B cell (primary cell): ENCODE measurements at places on chromosomes 5 and 9. TPM values are rescaled to one million over a fixed set of nuclear protein-coding genes. Genes with fewer than 3 reads are reported as not detected.

- no peak overlapping the region for H3K4me3 ChIP-seq
- H3K27ac ChIP-seq = no peak overlapping the region
- H3K36me3 ChIP-seq = peaks cover 3% of the 10 kb centered on the region
- H3K27me3 ChIP-seq = no peaks in the 10 kb centered on the region
- DNase-seq = no peak
These were observed 21.4 kb upstream of the LTC4S start for GRCh38 chr5:179772351-179772750.

- no peak overlapping the region for H3K27ac ChIP-seq
- peaks cover 6% of the 10 kb centered on the region for H3K36me3 ChIP-seq
- DNase-seq = no peak
These were observed 39.3 kb downstream of the UBE2D2 start for GRCh38 chr5:139600336-139600949.

GRCh38 chr9:14170973-14171596 lies 142.9 kb downstream of the NFIB start:
- no peaks in the 10 kb centered on the region for H3K36me3 ChIP-seq
- no peaks in the 10 kb centered on the region for H3K27me3 ChIP-seq
- DNase-seq = no peak
- H3K4me3 ChIP-seq = no peak overlapping the region
- H3K4me1 ChIP-seq = no peaks in the 10 kb centered on the region

- peaks cover 12% of the 10 kb centered on the region for H3K4me1 ChIP-seq
- DNase-seq = peak; percentile 40
- no peaks in the 10 kb centered on the region for H3K36me3 ChIP-seq
These were observed 32.9 kb upstream of the MAN2A1 start for GRCh38 chr5:109656829-109657228.

DNA sequence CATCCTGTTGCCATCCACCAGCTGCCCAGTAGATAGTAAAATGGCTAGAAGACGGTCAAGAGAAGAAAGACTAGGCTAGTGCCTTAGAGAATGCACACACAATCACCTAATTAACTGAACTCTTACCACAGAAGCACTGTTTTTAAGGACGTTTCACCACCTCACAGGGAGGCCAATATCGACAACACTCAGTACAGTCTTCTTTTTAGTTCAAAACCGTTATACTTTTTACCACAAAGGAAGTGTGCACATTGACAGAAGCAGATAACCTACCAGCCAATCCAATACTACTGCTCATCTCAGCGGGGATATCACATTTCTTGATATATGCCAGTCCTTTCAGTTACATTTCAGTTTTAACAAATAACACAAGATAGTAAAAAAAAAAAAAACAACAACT lies 122.3 kb downstream of the GNAQ start:
- H3K27me3 ChIP-seq = no peaks in the 10 kb centered on the region
- H3K4me1 ChIP-seq = peaks cover 5% of the 10 kb centered on the region

- peaks cover 59% of the 10 kb centered on the region for H3K4me1 ChIP-seq
- no peaks in the 10 kb centered on the region for H3K27me3 ChIP-seq
- peak overlapping the region; percentile 24 for H3K27ac ChIP-seq
These were observed 7.4 kb upstream of the CCDC187 start for GRCh38 chr9:136311051-136312008.

DNA sequence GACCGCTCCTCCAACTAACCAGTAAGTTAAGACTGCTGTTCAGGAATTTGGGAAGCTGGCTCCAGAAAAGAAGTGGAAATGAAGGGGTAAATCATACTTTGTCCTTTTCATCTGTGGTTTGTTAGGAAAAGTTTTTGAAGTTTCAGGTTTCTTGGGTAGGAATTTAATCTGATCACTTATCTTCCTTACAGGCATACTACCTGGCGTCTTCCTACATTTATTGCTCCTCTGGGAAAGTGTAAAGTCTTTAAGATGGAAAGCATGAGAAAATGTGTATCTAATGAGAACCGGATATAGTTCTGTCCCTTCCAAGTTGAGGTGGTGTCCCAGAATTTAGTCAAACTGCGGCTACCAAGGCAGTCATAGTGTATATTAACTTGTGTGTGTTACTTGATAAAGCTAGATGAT lies 1.3 kb downstream of the RASA1 start:
- H3K4me3 ChIP-seq = peak overlapping the region; percentile 91
- peaks cover 7% of the 10 kb centered on the region for H3K36me3 ChIP-seq
- DNase-seq = peak; percentile 16
- peaks cover 16% of the 10 kb centered on the region for H3K4me1 ChIP-seq
- H3K27me3 ChIP-seq = no peaks in the 10 kb centered on the region

DNA sequence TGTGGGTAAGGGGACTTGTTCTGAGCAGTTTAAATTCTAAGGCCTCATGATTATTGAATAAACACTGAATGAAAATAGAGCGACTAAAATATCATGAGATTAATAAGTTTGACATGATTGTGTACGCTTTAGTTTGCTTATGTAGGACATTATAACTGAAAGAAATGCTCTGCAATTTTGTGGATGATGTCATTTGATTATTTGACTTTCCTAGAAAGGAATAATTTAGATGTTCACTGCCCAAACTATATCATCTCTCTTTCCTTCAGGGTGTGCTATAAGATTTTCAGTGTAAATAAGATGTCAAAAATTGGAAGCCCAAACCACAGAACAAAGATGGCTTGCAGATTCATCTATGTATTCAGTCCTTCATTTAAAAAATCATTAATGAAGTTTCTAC lies 115.7 kb upstream of the MTAP start:
- no peak overlapping the region for H3K27ac ChIP-seq
- H3K27me3 ChIP-seq = no peaks in the 10 kb centered on the region
- no peak overlapping the region for H3K4me3 ChIP-seq
- H3K36me3 ChIP-seq = no peaks in the 10 kb centered on the region
- DNase-seq = no peak

- no peak overlapping the region for H3K4me3 ChIP-seq
- H3K4me1 ChIP-seq = no peaks in the 10 kb centered on the region
- no peaks in the 10 kb centered on the region for H3K27me3 ChIP-seq
- H3K27ac ChIP-seq = no peak overlapping the region
- no peak for DNase-seq
These were observed 41.6 kb downstream of the MYO10 start for GRCh38 chr5:16894236-16895057.

- H3K27ac ChIP-seq = no peak overlapping the region
- no peak overlapping the region for H3K4me3 ChIP-seq
- peak; percentile 90 for DNase-seq
- H3K36me3 ChIP-seq = no peaks in the 10 kb centered on the region
These were observed 497.6 kb downstream of the GADD45G start for GRCh38 chr9:90102292-90102901.

- no peak overlapping the region for H3K27ac ChIP-seq
- DNase-seq = no peak
- H3K36me3 ChIP-seq = no peaks in the 10 kb centered on the region
- H3K4me3 ChIP-seq = no peak overlapping the region
These were observed 139.8 kb downstream of the GAS1 start for GRCh38 chr9:86807367-86807976.

GRCh38 chr9:107243742-107244141 lies 39.3 kb upstream of the RAD23B start:
- no peaks in the 10 kb centered on the region for H3K36me3 ChIP-seq
- H3K27ac ChIP-seq = no peak overlapping the region
- no peaks in the 10 kb centered on the region for H3K4me1 ChIP-seq
- DNase-seq = no peak
- H3K4me3 ChIP-seq = no peak overlapping the region

DNA sequence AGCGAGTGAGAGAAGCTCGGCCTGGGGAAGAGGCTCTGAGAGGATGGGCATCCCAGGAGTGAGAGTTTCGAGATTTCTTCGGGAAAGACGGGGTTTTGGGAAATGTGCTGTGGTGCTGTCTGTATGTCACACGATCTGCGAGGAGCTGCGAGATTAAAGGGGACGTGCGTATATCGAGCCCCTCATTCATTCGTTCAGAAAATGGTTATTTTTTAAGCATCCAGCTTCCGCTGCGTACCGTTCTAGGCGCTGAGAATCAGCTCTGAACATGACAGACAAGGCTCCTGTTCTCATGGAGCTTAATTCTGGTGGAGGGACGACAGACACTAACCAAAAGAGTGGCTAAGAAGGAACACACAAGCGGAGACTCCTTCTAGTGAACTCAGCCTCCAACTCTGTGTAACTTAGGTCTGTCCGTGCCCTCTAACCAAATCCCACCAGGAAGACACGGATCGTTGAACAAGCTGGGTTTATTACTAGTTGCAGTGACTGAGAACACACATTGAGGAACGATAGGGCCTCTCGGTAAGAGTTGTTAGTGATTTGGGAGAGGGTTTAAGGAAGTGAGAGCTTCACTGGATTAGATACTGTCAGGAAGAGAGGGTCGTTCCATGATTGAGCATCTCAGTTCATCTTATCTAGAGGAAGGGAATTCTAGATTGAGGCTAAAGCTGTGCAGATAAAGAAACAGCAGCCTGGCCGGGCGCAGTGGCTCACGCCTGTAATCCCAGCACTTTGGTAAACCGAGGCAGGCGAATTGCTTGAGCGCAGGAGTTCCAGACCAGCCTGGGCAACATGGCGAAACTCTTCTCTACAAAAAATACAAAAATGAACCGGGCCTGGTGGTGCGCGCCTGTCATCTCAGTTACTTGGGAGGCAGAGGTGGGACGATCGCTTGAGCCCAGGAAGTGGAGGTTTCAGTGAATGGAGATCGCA lies 1.0 kb upstream of the FBXW11 start:
- no peaks in the 10 kb centered on the region for H3K27me3 ChIP-seq
- peaks cover 35% of the 10 kb centered on the region for H3K4me1 ChIP-seq
- H3K27ac ChIP-seq = peak overlapping the region; percentile 97

- no peak overlapping the region for H3K27ac ChIP-seq
- H3K27me3 ChIP-seq = no peaks in the 10 kb centered on the region
- no peak for DNase-seq
- H3K36me3 ChIP-seq = no peaks in the 10 kb centered on the region
These were observed 106.4 kb downstream of the COL5A1 start for GRCh38 chr9:134747951-134748489.

DNA sequence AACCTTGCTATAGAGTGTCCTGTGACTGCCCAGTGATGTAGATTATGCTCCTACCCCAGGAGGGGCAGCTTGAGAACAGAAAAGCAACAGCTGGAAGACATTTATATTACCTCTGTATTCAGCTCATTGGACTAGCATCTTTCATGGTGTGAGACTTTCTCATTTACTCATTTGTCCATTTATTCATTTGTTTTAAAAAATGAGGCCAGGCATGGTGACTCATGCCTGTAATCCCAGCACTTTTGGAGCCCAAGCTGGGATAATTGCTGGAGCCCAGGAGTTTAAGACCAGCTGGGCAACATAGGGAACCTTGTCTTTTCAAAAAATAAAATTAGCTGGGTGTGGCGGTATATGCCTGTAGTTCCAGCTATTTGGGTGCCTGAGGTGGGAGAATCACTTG lies 130.0 kb upstream of the LHFPL2 start:
- H3K36me3 ChIP-seq = no peaks in the 10 kb centered on the region
- DNase-seq = no peak
- no peak overlapping the region for H3K27ac ChIP-seq

- DNase-seq = no peak
- no peaks in the 10 kb centered on the region for H3K36me3 ChIP-seq
- no peaks in the 10 kb centered on the region for H3K27me3 ChIP-seq
These were observed 74.7 kb downstream of the THBS4 start for GRCh38 chr5:80109646-80110478.

- DNase-seq = no peak
- no peaks in the 10 kb centered on the region for H3K36me3 ChIP-seq
- peaks cover 25% of the 10 kb centered on the region for H3K27me3 ChIP-seq
These were observed 15.3 kb upstream of the MED10 start for GRCh38 chr5:6393596-6394194.

DNA sequence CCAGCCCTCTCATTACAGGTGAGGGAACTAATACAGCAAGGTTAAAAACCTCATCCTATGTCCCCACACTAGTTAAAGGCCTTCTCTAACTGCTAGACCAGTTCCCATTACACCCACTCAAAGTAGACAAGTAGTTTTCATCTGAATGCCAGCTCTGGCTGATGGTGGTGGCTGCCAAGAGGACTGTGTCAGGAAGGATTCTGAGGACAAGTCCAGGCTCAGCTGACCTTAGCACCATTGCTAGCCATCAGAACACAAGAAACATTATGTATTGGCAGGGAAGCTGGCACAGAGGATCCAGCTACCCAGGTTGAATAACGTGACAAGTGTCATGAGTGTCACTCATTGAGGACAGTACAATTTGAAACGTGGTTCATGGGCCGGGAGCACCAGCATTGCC lies 163.4 kb downstream of the HSD17B3 start:
- H3K36me3 ChIP-seq = no peaks in the 10 kb centered on the region
- H3K4me3 ChIP-seq = no peak overlapping the region

DNA sequence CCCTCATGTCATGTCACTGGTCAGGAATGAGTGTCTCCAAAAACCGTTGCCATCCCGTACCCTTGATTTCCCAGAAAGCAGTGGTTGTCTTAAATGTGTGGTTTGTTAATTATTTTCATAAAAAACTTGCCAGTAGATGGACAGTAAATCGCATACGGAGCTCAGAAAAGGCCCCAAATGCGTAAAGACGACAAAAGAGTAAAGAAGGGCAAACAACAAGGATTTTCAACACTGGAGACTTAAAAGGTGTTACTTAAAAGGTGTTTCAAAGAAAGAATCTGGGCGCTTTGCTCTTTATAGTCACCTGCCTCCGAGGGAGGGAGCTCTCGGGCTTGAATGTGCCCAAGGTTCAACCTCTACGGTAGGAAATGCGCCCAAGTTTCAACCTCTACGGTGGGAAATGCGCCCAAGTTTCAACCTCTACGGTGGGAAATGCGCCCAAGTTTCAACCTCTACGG lies 734 bp downstream of the KIF27 start:
- peaks cover 17% of the 10 kb centered on the region for H3K4me1 ChIP-seq
- H3K36me3 ChIP-seq = no peaks in the 10 kb centered on the region
- H3K27me3 ChIP-seq = no peaks in the 10 kb centered on the region
- DNase-seq = no peak
- peak overlapping the region; percentile 84 for H3K27ac ChIP-seq

- no peaks in the 10 kb centered on the region for H3K4me1 ChIP-seq
- H3K4me3 ChIP-seq = no peak overlapping the region
- H3K27ac ChIP-seq = no peak overlapping the region
- DNase-seq = no peak
These were observed 103.8 kb upstream of the SLC1A3 start for GRCh38 chr5:36502608-36503007.

GRCh38 chr9:93857528-93857927 lies 97.6 kb downstream of the BARX1 start:
- no peak for DNase-seq
- no peak overlapping the region for H3K27ac ChIP-seq
- no peak overlapping the region for H3K4me3 ChIP-seq
- no peaks in the 10 kb centered on the region for H3K4me1 ChIP-seq
- no peaks in the 10 kb centered on the region for H3K36me3 ChIP-seq

GRCh38 chr9:113695440-113695851 lies 180.7 kb upstream of the ZNF618 start:
- H3K27ac ChIP-seq = no peak overlapping the region
- no peak overlapping the region for H3K4me3 ChIP-seq
- no peaks in the 10 kb centered on the region for H3K36me3 ChIP-seq
- no peak for DNase-seq
- H3K4me1 ChIP-seq = no peaks in the 10 kb centered on the region
- H3K27me3 ChIP-seq = peaks cover 2% of the 10 kb centered on the region

GRCh38 chr9:113844466-113844865 lies 31.6 kb upstream of the ZNF618 start:
- no peaks in the 10 kb centered on the region for H3K4me1 ChIP-seq
- no peak overlapping the region for H3K4me3 ChIP-seq
- H3K27me3 ChIP-seq = no peaks in the 10 kb centered on the region
- no peaks in the 10 kb centered on the region for H3K36me3 ChIP-seq
- DNase-seq = no peak

The ACOT12 gene
- total RNA-seq = not detected in 2 replicates

The DMRT3 gene
- not detected in 2 replicates for total RNA-seq

The ATG10 gene
- 9.8 and 11.6 TPM in 2 replicates for total RNA-seq

The DELE1 gene
- 124 and 134 TPM in 2 replicates for total RNA-seq

The SLC46A2 gene
- not detected in 2 replicates for total RNA-seq

The MYORG gene
- 0.37 and 0.49 TPM in 2 replicates for total RNA-seq

The TCF7 gene
- 58.8 and 61.1 TPM in 2 replicates for total RNA-seq

The MORN5 gene
- not detected in 2 replicates for total RNA-seq

The IL9 gene
- total RNA-seq = not detected in 2 replicates

The FABP6 gene
- not detected in 2 replicates for total RNA-seq
